ENCODE measurements at places on chromosomes 5 and 9.
A peak's percentile ranks its signal among the peaks of the same experiment; 100 is the strongest.

DNA sequence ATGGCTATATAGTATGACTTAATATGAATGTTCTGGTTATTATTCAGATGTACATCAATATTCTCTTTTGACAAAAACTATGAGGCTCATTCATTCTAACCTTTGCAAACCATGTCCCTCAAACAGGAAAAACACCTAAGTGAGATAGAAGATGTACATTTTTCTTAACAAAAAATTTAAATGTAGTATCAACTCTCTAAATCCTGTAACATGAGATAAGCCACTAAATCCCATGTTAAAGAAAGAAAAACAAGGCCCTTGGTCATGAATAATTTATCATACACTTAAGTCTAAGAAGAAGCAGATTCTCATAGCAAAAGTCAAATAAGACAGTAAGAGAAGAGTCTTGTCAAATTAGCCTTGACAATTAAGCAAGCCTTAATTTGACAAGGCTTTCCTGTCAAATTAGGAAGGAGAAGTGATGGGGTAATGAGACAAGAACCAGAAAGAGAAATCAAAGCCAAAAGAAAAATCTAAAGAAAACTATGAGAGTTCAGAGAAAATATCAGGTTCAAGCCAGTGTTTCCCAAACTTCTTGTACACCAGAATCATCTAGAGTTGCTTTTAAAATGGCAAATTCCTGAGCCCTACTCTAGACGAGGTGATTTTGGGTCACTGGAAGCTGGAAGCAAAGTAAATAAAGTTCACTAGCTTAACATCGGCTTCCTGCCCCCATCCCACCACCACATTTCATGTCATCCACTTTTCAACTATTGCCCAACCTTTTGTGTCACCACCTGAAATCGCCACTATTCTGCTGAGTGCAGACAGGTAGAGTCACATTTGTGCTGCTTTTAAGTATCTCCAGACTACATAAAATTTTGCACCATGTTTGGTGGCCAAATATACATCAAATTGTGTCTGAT is 76.5 kb downstream of the NR6A1 start:
- DNase-seq = peak; percentile 49

GRCh38 chr5:176899946-176900779 is 1.0 kb upstream of the HK3 start:
- no peak for DNase-seq

GRCh38 chr5:134574521-134574920 is 49.1 kb downstream of the JADE2 start:
- DNase-seq = peak; percentile 60

DNA sequence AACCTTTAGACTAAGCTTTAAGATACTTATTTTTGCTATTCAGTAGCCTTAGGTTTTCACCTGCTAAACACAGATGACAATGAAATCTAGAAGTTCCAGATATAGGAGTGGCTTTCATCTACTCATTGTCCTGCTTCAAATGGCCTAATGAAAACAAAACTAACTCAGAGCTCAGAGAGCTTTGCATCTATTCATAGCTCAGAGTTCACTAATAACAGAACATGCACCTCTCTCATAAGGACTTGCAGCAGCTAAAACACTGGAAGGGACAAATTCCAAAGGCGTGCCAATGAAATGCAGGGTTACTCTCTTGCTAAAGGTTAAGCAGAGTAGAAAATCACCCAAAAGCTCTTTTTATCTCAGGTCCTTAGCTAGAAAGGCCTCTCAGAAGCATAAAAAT is 29.0 kb downstream of the SLC31A2 start:
- no peak for DNase-seq

- DNase-seq = no peak
Measured at GRCh38 chr9:123296174-123296573, 27.8 kb upstream of the STRBP start.

DNA sequence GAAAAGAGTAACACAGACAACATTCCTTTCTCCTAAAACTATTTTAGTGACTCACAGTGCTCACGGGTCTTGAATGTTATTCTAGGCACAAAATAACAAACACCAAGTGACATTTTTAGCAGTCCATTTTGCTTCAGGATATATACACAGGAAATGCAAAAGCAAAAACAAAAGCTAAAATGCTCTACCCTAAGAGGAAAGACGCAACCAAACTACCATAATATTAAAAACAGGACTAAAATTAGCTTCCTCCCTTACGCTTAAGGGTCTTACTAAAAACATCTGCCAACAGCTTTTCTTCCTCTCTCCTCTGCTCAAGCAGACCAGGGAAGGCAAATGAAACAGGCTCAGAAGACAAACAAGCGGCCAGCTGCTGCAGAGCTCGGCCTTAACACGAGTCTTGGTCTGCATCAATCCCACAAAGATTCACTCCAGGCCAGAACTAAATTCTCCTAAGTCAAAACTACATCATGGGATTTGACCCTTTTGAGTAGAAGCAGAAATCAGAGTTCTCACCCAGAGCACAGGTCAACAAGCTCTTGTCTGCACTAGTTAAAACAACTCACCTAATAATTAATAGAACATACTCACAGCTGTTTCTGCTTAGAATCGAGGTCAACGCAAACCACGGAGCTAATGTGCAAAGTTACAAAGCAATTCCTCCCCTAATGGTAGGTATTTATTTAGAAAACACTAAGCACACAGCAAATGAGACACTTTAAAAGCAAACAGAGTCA is 62.3 kb downstream of the RAPGEF1 start:
- peak; percentile 84 for DNase-seq

- DNase-seq = peak; percentile 59
Measured at GRCh38 chr9:34961574-34962490, 3.7 kb downstream of the PHF24 start.

Data from adipocyte (in vitro differentiated cells).